ENCODE measurements at places on chromosomes 4 and X.

DNA sequence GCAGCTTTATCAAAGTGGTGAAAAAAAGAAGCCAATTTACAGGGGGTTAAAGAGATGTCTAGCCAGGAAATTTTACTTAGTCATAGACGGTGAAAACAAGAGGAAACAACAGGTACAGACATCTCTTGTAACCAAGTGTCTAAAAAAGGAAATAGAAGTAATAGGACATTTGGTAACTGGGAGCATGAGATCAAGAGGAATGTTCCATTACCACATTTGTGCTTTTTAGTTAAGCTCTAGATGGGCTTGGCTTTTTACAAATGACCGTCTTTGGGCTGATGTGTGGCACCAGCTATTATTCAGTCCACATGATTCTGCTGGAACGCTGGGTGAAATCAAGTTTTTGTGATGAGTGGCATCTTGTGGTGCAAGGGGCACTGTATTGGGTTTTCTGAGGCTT is 179.5 kb downstream of the SMIM20 start:
- no peak for DNase-seq

GRCh38 chrX:10393241-10393640 is 227.1 kb downstream of the MID1 start:
- DNase-seq = no peak

DNA sequence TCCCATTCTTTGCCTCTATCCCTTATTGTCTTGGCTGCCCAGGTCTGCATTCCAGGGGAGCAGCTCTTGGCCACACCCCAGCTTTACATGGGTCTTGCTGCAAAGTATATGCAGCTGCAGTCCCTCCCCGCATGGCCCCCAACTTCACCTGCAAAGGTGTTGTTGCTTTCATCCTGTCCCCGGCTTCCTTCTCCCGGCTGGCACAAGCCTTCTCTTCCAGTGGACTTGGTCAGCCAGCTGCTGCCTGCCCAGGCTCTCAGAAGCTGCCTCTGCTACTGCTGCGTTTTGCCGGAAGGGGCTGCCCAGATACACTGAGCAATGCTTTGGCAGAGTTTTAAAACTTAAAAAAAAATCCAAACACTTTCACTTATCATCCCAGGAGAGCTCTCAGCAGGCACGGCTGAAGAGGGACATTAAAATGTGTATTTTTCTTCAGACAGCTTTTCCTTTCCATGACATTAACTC is 121.2 kb upstream of the PDLIM3 start:
- no peak for DNase-seq

DNA sequence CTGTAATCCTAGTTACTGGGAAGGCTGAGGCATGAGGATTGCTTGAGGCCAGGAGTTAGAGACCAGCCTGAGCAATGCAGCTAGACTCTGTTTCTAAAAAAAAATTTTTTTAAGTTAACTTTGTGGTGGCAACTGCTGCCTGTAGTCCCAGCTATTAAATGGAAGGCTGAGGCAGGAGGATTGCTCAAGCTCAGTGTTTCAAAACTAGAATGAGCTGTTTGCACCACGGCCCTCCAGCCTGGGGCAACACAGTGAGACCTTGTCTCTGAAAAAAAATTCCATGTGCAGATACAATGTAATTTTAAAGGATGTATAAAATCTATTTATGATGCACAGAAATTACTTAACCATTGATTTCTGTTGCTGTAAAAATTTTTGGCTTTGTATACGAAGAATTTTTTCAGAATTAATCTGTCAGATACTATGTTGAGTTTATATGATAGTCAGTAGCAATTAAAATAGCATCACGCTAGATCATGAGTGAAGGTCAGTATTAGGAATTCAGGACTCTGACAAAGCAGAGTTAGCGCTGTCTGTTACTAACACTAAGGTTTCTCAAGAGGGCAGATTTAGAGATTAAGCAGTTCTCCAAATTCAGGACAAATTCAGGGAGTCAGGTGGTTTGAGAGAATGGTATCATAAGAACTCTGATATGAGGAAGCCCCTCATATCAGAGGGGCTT is 8.3 kb upstream of the AGA start:
- DNase-seq = no peak

GRCh38 chr4:143140696-143141095 is 44.0 kb upstream of the USP38 start:
- no peak for DNase-seq

- no peak for DNase-seq
Observed at GRCh38 chr4:5137927-5138326, 86.6 kb downstream of the STK32B start.

- no peak for DNase-seq
Observed at GRCh38 chrX:63350465-63350877, 661 bp downstream of the SPIN4 start.

- DNase-seq = no peak
Observed at GRCh38 chr4:84481077-84481859, 17.8 kb downstream of the NKX6-1 start.

DNA sequence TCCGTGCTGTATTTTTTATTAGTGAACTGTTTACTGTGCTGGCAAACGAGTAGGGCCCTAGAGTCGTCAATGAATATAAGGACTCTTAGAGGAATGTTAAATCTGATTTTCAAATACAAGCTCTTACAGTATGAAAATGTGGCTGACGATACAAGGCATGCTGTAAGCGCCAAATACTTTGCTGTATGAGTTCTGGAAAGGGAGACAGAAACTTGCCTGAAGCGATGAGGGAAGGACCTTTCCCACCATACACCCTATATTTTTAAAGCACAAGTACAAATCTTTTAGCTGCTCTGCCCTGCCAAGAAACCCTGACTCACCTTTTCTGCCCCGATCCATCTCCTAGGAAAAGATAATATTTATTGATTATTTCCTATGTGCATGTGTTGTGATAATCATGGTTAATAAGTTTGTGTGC is 15.7 kb upstream of the RUFY3 start:
- DNase-seq = no peak

DNA sequence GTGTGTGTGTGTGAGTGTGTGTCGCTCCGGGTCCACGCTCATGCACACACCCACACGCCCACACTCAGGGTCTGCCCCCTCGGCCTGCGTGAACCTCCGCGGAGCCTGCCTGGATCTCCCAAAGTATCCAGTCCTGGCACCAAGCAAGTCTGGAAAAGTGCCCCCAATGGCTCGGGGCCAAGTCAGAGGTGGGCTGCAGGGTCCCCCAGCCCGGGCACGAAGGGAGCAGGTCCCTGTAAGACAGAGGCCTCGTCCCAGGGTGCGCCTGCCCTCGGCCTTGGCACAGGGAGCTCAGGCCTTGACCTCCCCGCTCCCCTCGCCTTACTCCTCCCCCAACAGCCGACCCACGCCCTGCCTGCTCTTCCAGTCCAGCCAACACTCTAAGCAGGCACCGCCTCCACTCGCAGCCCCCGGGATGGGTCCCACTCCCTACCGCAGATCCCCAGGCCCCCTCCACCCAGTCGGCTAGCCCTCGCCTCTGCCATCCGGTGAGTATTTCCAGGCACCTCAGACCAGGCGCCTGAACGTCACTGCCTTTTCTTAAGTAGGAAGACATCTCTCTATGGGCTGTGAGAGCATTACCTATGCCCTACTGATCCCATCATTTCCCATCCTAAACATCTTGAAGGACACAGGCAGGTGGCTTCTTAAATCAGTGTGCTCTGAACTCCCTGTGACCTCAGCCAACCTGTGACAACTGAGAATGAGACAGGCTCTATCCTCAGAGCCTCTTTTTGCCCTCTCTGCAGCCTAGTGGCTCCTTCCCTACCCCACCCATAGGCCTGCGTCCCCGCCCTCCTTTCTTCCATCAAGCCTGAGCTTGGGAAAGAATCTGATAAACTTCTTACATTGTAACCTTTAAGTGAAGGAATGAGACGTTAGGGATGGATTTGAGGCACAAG is 704 bp downstream of the FAM114A1 start:
- no peak for DNase-seq

DNA sequence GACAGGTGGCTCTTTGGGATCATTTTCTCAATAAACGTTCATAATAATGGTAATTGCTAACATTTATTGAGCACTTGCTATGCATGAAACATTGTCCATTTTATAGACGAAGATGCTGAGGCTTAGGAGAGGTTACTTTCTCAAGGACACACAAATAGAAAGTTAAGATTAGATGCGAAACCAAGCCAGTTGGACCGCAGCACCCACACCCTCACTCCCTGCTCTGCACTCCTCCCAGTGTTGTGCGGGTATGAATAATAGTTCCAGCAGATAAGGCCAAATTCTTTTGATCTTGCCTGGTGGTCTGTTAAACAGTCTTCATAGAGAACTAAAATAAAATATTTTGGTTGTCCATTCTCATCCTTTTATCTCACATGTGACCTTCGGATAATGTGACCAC is 85.0 kb upstream of the BEND4 start:
- DNase-seq = no peak

GRCh38 chrX:87391742-87392141 is 125.9 kb upstream of the KLHL4 start:
- DNase-seq = no peak

- no peak for DNase-seq
Observed at GRCh38 chr4:105210916-105211315, 64.2 kb downstream of the TET2 start.

GRCh38 chr4:94507708-94508107 is 56.0 kb downstream of the PDLIM5 start:
- no peak for DNase-seq

DNA sequence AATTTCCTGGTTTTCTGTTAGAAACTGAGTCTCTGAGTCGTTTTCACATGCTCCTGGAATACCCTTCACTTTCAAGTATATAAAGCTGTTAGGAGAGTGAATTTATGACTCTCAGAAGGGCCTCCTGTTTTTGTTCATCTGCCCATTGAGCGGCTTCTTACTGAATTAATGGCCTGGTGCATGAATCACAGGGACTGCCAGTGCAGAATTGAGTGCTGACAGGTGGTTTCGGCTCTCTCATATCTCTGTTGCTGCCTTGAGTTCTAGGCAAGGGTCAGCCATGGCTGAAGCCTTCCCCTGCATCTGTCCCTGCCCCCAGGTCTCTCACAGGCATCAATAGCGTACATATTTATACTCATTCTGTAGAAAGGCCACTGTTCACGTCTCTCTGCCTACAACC is 22.7 kb upstream of the SEPSECS start:
- DNase-seq = no peak

GRCh38 chr4:168605411-168605810 is 108.6 kb downstream of the PALLD start:
- no peak for DNase-seq

DNA sequence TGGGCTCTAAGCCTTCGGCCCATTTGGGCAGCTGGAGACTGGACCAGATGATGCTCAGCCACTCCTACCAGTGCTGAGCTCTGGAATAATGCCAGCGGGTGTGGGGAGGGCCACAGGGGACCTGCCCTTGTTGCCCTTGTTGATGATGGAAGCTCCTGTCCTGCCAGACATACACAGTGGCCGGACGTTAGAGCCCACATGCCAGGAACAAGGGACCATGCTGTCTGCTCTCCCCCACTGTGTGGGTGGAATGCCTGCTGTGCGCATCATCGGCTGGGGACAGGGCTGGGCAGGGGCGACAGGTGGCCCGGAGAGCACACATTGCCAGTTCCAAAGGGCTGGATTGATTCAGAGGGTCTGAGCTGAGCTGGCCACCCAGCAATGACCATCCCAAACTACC is 2.0 kb downstream of the ABLIM2 start:
- no peak for DNase-seq

DNA sequence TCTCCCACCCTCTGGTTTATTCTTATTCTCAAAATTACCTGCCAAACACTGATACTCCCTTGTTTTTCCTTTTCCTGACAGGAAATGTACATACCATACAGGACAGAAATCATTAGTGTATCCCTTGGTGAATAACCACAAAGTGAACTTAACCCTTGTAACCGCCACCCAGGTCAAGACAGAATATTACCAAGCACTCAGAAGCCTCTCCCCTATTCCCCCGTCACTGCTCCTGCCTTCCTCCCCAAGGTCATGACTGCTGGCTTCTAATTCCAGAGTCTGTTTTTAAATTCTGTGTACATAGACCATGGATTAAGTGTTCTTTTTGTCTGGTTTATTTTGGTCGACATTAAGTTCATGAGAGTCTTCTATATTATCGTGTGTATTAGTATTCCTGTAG is 37.7 kb downstream of the HTT start:
- no peak for DNase-seq

- no peak for DNase-seq
Observed at GRCh38 chr4:55578341-55579010, 13.6 kb downstream of the PDCL2 start.

GRCh38 chr4:122576261-122577188 is 44.3 kb downstream of the IL21 start:
- no peak for DNase-seq

GRCh38 chr4:130183766-130184165 is 1087.8 kb downstream of the C4orf33 start:
- no peak for DNase-seq

DNA sequence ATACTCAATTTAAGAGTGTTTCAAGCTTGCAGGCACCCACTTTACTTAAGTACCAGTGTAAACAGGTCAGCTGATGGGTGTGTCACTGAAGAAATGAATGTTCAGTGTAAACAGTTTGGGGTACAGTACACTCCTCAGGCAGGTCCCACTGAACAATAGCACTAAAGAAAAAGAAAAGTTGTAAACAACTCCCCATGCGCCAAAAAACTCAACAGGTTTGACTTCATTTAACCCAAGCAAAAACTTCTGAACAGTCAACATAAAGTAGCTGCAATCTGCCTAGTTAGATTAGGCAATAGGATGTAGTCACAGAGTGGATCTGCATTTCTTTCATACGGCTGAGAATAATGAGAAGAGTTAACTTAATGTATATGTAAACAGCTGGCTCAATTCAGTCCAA is 93.2 kb downstream of the FAM13A start:
- no peak for DNase-seq

Data from T-helper 22 cell (primary cell).